DND-41 (cell line): ENCODE measurements at places on chromosomes 4 and X.

DNA sequence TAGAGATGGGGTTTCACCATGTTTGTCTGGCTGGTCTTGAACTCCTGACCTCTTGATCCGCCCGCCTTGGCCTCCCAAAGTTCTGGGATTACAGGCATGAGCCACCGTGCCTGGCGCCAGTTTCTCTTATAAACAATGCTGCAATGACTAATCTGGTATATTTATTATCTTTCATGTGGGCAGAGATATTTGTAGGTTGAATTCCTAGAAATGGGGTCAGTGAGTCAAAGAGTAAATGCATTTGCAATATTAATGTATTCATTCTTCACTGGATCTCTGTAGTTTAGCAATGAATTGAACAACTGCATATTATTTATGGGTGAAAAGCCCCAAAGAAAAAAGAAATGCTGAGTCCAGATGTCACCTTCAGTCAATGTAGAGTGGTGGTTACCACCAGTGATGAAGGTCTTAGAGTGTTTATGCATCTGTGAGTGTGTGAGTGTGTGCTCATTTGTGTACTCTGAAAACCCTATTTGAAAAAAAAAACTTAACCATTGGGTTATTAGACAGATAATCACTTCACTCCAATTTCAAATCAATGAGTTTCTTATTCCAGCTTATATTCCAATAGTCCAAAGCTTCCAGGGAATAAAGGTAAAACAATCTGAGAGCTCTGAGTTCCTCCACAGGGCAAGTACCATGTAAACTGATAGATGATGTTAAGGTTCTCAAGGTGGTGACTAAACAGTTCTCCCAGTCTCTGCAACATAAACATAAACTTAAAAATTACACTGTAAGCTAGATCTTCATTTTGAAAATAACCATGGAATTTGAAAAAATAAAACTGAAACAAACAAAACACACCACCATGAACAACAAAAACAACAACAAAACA is 22.6 kb upstream of the CD38 start:
- H3K4me3 ChIP-seq, result peak overlapping the region; percentile 56
- DNase-seq, result peak; percentile 52
- H3K4me1 ChIP-seq, result peaks cover 64% of the 10 kb centered on the region
- peak overlapping the region; percentile 96 for H3K27ac ChIP-seq

DNA sequence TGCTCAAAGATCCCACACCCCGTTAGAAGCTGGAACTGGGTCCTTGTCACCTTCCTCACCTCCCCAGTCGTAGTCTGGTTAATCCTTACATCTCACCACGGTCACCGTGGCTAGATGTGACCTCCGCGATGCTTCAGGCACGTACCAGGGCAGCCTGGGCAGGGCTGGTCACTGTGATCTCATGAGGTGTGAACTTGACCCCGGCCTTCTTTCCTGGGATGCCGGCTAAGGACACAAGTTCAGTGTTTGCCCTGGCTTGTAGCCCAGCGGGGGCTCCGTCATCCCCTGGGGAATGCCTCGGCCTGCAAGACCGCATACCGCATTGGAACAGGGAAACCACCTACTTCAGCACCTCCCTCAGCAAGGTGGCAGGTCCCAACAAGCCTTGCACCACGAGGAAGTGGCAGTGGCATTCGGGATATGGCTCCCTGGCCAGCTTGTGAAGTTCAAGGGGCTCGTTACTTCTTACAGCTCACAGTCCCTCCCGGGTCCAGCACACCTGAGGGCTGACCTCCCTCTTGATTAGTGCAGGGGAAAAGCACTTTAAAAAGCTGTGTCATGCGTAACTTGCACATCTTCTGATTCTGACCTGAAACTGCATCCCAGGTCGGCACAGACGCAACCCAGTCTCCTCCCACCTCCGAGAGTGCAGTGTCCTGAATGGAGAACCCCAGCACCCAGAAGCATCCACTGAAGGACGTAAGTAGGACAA is 25.9 kb downstream of the NOP14 start:
- no peak overlapping the region for H3K4me3 ChIP-seq
- H3K4me1 ChIP-seq, result peaks cover 44% of the 10 kb centered on the region
- no peak for DNase-seq

GRCh38 chrX:119885554-119886428 is 9.9 kb upstream of the AKAP14 start:
- H3K27me3 ChIP-seq, result no peaks in the 10 kb centered on the region
- H3K4me1 ChIP-seq, result 0 out of 2 replicates have a peak, but pooled peaks cover 8% of the 10 kb centered on the region
- no peak overlapping the region for H3K4me3 ChIP-seq
- DNase-seq, result peak; percentile 9
- no peaks in the 10 kb centered on the region for H3K36me3 ChIP-seq

- no peak for DNase-seq
- H3K27me3 ChIP-seq, result no peaks in the 10 kb centered on the region
- no peak within 1 kb of the TSS for H3K4me3 ChIP-seq
- H3K4me1 ChIP-seq, result no peaks in the 10 kb centered on the region
- no peaks in the 10 kb centered on the region for H3K36me3 ChIP-seq
Observed at GRCh38 chr4:86848732-86849619, at the start of gene SLC10A6. SLC10A6 (minus strand) TSS chr4:86849384; CDS start chr4:86849115, 269 bp downstream.

DNA sequence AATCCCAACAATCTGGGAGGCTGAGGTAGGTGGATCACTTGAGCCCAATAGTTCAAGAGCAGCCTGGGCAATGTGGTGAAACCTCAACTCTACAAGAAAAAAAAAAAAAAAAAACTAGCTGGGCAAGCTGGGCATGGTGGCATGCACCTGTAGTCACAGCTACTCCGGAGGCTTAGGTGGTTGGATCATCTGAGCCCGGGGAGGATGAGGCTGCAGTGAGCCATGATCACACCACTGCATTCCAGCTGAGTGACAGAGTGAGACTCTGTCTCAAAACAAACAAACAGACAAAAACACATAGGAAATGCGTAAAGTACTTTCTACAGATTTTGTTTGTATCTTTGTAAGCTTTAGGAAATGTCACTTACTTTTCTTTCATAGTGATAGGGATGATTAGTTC is 307.2 kb upstream of the NR3C2 start:
- H3K27ac ChIP-seq, result no peak overlapping the region
- H3K36me3 ChIP-seq, result no peaks in the 10 kb centered on the region
- H3K4me1 ChIP-seq, result no peaks in the 10 kb centered on the region

- H3K27me3 ChIP-seq, result no peaks in the 10 kb centered on the region
- H3K36me3 ChIP-seq, result no peaks in the 10 kb centered on the region
- H3K4me3 ChIP-seq, result no peak overlapping the region
- no peak for DNase-seq
- H3K4me1 ChIP-seq, result peaks cover 8% of the 10 kb centered on the region; the same call in 1 of the 2 replicates
- H3K27ac ChIP-seq, result no peak overlapping the region
Observed at GRCh38 chr4:173012608-173013007, 156.0 kb upstream of the GALNT7 start.

GRCh38 chr4:100869276-100869675 is 351.5 kb upstream of the EMCN start:
- H3K27me3 ChIP-seq, result no peaks in the 10 kb centered on the region
- H3K4me1 ChIP-seq, result peaks cover 8% of the 10 kb centered on the region
- H3K36me3 ChIP-seq, result no peaks in the 10 kb centered on the region
- no peak overlapping the region for H3K4me3 ChIP-seq
- no peak for DNase-seq

- peaks cover 7% of the 10 kb centered on the region for H3K4me1 ChIP-seq
- no peak overlapping the region for H3K27ac ChIP-seq
- no peak for DNase-seq
- H3K27me3 ChIP-seq, result no peaks in the 10 kb centered on the region
Observed at GRCh38 chr4:96406742-96407141, 566.8 kb downstream of the PDHA2 start.

- H3K36me3 ChIP-seq, result no peaks in the 10 kb centered on the region
- H3K27me3 ChIP-seq, result no peaks in the 10 kb centered on the region
- H3K4me3 ChIP-seq, result no peak overlapping the region
- H3K27ac ChIP-seq, result no peak overlapping the region
- no peaks in the 10 kb centered on the region for H3K4me1 ChIP-seq
Observed at GRCh38 chrX:83759872-83760271, 101.1 kb upstream of the CYLC1 start.

- H3K27me3 ChIP-seq, result no peaks in the 10 kb centered on the region
- H3K4me1 ChIP-seq, result no peaks in the 10 kb centered on the region
- no peak overlapping the region for H3K4me3 ChIP-seq
- no peak overlapping the region for H3K27ac ChIP-seq
- no peak for DNase-seq
Observed at GRCh38 chr4:81827577-81828202, 356.0 kb upstream of the RASGEF1B start.

DNA sequence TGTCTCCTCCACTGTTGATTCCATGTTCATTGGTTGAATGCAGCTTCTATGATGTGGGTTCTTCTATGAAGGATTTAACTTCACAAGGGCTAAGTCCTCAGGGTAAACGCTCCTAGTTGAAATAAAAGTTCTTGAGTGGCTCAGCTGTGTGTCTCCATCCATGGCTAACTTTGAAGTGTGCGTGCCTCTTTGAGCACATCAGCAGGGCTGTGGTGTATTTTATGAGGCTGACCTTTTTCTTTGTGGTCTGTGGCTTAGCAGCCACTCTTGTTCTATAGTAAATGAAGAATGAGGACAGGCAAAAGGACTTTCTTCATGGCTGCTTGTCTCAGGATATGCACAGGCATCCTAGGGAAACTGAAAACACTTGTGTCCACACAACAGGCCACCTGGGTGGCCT is 88.5 kb downstream of the KIT start:
- H3K27me3 ChIP-seq, result no peaks in the 10 kb centered on the region
- H3K4me3 ChIP-seq, result no peak overlapping the region

- no peak overlapping the region for H3K27ac ChIP-seq
- no peaks in the 10 kb centered on the region for H3K4me1 ChIP-seq
- no peaks in the 10 kb centered on the region for H3K36me3 ChIP-seq
- no peak for DNase-seq
- H3K4me3 ChIP-seq, result no peak overlapping the region
Observed at GRCh38 chr4:186726426-186727168, 2.9 kb upstream of the FAT1 start.

GRCh38 chr4:2290974-2291704 is 29.2 kb upstream of the MXD4 start:
- peak overlapping the region; percentile 68 for H3K27ac ChIP-seq
- peak; percentile 89 for DNase-seq
- H3K4me1 ChIP-seq, result peaks cover 29% of the 10 kb centered on the region
- H3K4me3 ChIP-seq, result no peak overlapping the region
- H3K36me3 ChIP-seq, result no peaks in the 10 kb centered on the region

- no peaks in the 10 kb centered on the region for H3K27me3 ChIP-seq
- H3K36me3 ChIP-seq, result peaks cover 55% of the 10 kb centered on the region
- H3K4me3 ChIP-seq, result no peak overlapping the region
- H3K27ac ChIP-seq, result no peak overlapping the region
- no peak for DNase-seq
- no peaks in the 10 kb centered on the region for H3K4me1 ChIP-seq
Observed at GRCh38 chrX:2486476-2487133, 14.2 kb downstream of the DHRSX start.

GRCh38 chr4:16213121-16213520 is 13.2 kb downstream of the TAPT1 start:
- H3K4me1 ChIP-seq, result peaks cover 8% of the 10 kb centered on the region
- H3K27ac ChIP-seq, result no peak overlapping the region
- no peak overlapping the region for H3K4me3 ChIP-seq
- peaks cover 47% of the 10 kb centered on the region for H3K36me3 ChIP-seq
- DNase-seq, result no peak

DNA sequence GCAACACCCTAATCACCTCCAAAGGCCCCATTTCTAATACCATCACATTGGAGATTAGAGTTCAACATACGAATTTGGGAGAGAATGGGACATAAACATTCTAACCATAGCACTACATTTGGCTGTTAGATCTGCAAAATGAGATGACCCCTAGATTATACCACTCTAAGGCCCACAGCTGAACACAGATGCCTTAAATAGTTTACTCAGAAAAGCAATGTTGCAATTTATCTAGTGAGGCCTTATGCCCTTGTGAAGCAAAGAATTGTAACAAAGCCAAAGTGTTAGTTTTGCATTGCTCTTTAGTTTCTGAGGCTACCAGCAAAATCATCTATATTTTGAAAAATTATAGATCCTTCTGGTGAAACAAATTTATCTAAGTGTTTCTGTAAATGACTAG is 31.6 kb upstream of the ARHGEF6 start:
- H3K27me3 ChIP-seq, result no peaks in the 10 kb centered on the region
- DNase-seq, result no peak
- peaks cover 37% of the 10 kb centered on the region for H3K4me1 ChIP-seq
- H3K36me3 ChIP-seq, result no peaks in the 10 kb centered on the region
- H3K4me3 ChIP-seq, result no peak overlapping the region
- no peak overlapping the region for H3K27ac ChIP-seq

GRCh38 chrX:65841263-65841662 is 173.8 kb downstream of the MSN start:
- peaks cover 6% of the 10 kb centered on the region; the same call in 1 of the 2 replicates for H3K4me1 ChIP-seq
- no peak overlapping the region for H3K4me3 ChIP-seq
- H3K27me3 ChIP-seq, result no peaks in the 10 kb centered on the region
- no peaks in the 10 kb centered on the region for H3K36me3 ChIP-seq
- DNase-seq, result no peak
- H3K27ac ChIP-seq, result no peak overlapping the region

DNA sequence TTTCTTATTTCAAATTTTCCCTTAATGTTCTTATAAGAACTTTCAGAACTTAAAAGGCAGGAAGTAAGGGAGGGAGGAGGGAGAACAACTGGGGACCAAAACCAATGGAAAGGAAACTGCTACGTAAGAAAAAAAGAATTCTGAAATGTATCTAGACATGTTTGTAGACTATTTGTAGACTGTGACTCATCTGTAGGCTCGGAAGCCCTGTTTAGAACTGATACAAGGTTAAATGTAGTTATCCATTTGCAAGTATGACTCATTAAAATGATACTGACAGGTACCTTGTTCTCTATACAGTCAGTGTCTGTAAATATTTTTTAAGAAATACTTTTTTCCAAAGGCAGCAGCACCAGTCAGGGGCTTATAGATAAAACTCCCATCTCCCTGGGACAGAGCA is 202.0 kb downstream of the DHX15 start:
- no peak overlapping the region for H3K4me3 ChIP-seq
- H3K27ac ChIP-seq, result no peak overlapping the region
- DNase-seq, result no peak
- H3K4me1 ChIP-seq, result no peaks in the 10 kb centered on the region

DNA sequence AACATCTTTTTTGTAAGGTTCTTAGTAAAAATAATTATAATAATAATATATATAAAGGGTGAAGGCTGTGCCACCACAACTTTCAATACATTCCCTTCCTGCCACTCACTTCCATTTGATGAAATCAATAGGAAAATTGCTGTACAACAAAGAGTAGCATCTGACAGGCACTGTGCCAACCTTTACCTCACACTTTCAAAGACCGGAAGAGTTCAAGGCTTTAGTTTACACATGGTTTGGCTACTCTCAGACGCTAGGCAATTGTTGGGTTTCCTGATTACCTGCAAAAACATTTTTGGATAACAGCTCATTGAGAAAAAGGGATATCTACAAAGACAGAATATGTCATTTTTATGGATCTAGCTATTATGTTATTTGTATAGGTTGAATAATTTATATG is 5.5 kb upstream of the ING2 start:
- no peaks in the 10 kb centered on the region for H3K27me3 ChIP-seq
- no peak for DNase-seq
- H3K27ac ChIP-seq, result no peak overlapping the region
- H3K4me1 ChIP-seq, result peaks cover 17% of the 10 kb centered on the region

- no peak for DNase-seq
- no peaks in the 10 kb centered on the region; the same call in 1 of the 2 replicates for H3K36me3 ChIP-seq
- H3K4me3 ChIP-seq, result no peak overlapping the region
- H3K4me1 ChIP-seq, result no peaks in the 10 kb centered on the region
- H3K27me3 ChIP-seq, result no peaks in the 10 kb centered on the region
- no peak overlapping the region for H3K27ac ChIP-seq
Observed at GRCh38 chrX:38279188-38279587, 48.1 kb downstream of the RPGR start.
